ENCODE measurements at places on chromosomes 12 and 14.

GRCh38 chr12:13676880-13677279 is 304.5 kb downstream of the GRIN2B start:
- no peak for DNase-seq

DNA sequence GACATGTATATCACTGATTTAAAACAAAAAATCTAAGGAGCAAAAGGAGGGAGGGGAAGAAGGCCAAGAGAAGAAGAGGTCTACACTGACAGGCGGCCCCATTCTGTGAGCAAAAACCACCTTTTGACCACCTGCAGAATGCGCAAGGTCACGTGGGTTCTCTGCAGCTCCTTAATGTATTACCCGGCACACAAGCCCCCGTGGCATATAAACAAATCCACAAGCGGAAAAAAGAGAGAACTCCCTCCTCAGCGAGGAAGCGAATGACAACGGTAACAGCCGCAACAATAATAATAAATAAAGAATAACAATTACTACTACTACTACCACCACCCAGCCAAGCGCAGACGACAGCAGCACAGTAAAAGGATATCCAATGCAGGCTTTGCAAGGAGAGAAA is 1.3 kb downstream of the KSR2 start:
- no peak for DNase-seq

DNA sequence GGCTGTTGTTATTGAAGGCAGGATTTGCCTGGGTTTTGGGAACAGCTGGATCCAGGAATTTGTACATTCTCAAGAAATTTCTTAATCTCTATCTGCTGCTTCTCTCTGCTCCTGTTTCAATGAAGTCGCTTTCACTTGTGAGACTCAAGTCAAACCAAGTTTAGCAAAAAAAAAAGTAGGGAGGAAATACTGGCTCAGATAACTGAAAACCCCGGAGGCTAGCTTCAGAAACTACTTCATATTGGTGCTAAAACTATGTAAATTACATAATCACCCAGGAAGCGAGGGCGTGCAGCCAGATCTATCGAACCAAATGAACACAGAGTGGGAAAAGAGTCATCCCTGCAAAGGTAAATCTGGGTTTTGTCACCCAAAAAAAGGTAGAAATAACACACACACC is 68.3 kb upstream of the FICD start:
- DNase-seq: no peak

GRCh38 chr12:65343801-65344200 is 65.3 kb downstream of the MSRB3 start:
- DNase-seq: no peak

DNA sequence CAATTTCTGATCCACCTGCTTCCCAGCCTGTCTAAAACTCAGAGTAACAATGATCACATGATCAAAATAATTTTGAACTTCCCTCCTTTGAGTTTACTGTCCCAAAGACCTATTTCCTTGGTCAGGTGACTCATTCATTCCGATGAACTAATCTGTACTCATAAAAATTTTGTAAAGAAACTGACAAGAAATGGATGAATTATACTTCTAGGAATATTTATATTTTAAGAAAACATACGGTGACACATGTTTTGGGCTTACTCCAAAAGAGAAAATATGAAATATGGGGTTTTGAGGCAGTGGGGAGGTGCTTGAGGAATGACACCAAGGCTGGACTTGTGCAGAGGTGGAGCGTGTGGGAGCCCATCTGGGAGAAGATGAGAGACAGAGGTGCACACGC is 42.0 kb downstream of the GUCY2C start:
- no peak for DNase-seq

Data from T-helper 2 cell (primary cell).